ENCODE measurements at places on chromosomes 12 and 14. TPM values are rescaled to one million over a fixed set of nuclear protein-coding genes. Genes with fewer than 3 reads are reported as not detected.

PIK3C2G gene
- not detected for total RNA-seq

TCL1B gene
- total RNA-seq, result not detected

RNASE8 gene
- not detected for total RNA-seq

TEX52 gene
- not detected for total RNA-seq

PGAM5 gene
- 57.4 TPM for total RNA-seq

POTEG gene
- not detected for total RNA-seq

CNTN1 gene
- 35.1 TPM for total RNA-seq

SYT10 gene
- total RNA-seq, result not detected

SOAT2 gene
- 0.24 TPM for total RNA-seq

IL22 gene
- not detected for total RNA-seq

NXPH4 gene
- total RNA-seq, result 5.2 TPM

DCAF5 gene
- total RNA-seq, result 15.7 TPM

SLC2A13 gene
- total RNA-seq, result 3.6 TPM

LRRK2 gene
- total RNA-seq, result 1.6 TPM

BIN2 gene
- 0.08 TPM for total RNA-seq

GDF3 gene
- not detected for total RNA-seq

TMEM119 gene
- 0.06 TPM for total RNA-seq

KANSL2 gene
- total RNA-seq, result 37.0 TPM

KRT77 gene
- total RNA-seq, result not detected

DDX11 gene
- 47.9 TPM for total RNA-seq

EIF2S3B gene
- 0.77 TPM for total RNA-seq

SLCO1A2 gene
- not detected for total RNA-seq

ACRBP gene
- total RNA-seq, result 0.15 TPM

DLGAP5 gene
- total RNA-seq, result 32.8 TPM

NUDT14 gene
- 39.7 TPM for total RNA-seq

OR4E2 gene
- total RNA-seq, result not detected

NFATC4 gene
- 0.42 TPM for total RNA-seq

MIP gene
- 0.24 TPM for total RNA-seq

CCDC59 gene
- total RNA-seq, result 48.6 TPM

GOLT1B gene
- 69.7 TPM for total RNA-seq

MORN3 gene
- 0.32 TPM for total RNA-seq

ARHGEF40 gene
- total RNA-seq, result 11.5 TPM

LRP1-AS gene
- not detected for total RNA-seq

OVCH1 gene
- total RNA-seq, result not detected

BDKRB2 gene
- 1.1 TPM for total RNA-seq

UBE2N gene
- total RNA-seq, result 192 TPM

COX8C gene
- total RNA-seq, result not detected

KRT71 gene
- total RNA-seq, result not detected

HSPA2 gene
- total RNA-seq, result 37.2 TPM

GRIP1 gene
- 1.6 TPM for total RNA-seq

TPH2 gene
- not detected for total RNA-seq

TMEM233 gene
- total RNA-seq, result 0.18 TPM

KIF26A gene
- 3.0 TPM for total RNA-seq

RTL1 gene
- total RNA-seq, result 0.15 TPM

FAM90A1 gene
- total RNA-seq, result 0.12 TPM

MYO1H gene
- not detected for total RNA-seq

All from A549 treated with Mapracorat at 1 μM for 4 hours (cell line).